ENCODE measurements at places on chromosomes 12 and 14.

GRCh38 chr12:67426067-67426466 lies 156.9 kb downstream of the CAND1 start:
- peak; percentile 93 for DNase-seq

- DNase-seq = no peak
Measured at GRCh38 chr12:114193474-114193873, 212.5 kb downstream of the TBX5 start.

- peak; percentile 99 for DNase-seq
Measured at GRCh38 chr14:75648066-75648838, 12.4 kb downstream of the ERG28 start.

DNA sequence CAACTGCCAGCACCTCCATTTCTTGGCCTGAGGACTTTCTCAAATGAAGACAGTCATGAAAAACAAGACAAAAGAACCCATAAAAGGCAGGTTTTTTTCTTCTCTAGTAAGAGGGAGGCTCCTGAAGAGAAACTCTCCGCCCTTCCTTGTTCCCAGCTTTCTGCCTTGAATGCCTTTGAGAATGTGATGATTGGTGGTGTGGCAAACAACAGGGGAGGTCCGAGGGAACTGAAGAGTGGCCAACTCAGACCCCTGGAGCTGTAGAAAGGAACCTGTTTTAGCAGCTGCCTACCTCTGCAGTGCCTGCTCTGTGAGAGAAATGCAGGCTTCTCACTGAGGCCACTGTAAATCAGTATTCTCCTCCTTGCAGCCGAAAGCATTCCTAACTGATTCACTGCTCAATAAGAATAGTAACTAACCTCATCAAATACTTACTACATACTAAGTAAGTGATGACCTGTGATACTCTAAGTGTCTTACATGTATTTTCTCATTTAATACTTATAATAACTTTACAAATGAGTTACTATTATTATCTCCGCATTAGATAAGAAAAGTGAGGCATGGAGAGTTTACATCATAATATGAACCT lies 16.7 kb upstream of the ERC1 start:
- DNase-seq = no peak

DNA sequence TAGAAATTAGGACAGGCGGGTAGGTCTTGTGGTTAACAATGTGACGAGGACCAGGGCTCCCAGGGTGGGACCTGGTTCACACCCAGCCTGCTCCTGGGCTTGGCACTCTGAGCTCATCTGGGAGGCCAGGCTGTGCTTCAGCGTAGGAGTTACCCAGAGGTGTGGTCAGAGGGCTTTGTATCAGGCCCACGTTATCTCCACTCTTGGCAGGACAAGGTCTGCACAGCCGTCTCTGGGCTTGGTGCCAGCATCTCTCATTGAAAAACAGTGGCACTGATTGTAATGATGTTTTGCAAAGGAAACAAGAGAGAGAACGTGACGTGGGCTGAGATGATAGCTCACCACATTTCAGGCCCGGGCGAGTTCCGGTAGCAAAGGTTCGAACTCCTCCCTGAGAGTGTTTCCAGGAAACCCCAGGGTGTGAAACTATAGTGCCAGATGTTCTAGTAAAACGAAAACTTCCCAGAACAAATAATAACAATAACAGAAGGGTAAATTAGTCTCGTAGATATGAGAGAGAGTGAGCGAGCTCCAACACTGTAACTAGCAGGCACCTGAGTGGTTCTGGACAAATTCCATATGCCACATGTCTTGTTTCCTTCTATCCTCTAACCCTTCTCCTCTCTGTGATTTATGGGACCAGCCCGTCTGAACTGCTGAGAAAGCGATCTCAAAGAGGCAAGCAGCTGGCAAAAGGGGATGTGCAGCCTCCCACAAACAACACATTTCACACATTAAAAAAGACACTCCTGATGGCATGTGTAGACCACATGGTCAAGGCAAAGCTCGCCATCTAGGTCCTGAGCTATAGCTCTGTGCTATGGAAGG lies 227.3 kb downstream of the KTN1 start:
- peak; percentile 20 for DNase-seq

GRCh38 chr12:109458771-109459208 lies 18.3 kb downstream of the KCTD10 start:
- DNase-seq = peak; percentile 65

DNA sequence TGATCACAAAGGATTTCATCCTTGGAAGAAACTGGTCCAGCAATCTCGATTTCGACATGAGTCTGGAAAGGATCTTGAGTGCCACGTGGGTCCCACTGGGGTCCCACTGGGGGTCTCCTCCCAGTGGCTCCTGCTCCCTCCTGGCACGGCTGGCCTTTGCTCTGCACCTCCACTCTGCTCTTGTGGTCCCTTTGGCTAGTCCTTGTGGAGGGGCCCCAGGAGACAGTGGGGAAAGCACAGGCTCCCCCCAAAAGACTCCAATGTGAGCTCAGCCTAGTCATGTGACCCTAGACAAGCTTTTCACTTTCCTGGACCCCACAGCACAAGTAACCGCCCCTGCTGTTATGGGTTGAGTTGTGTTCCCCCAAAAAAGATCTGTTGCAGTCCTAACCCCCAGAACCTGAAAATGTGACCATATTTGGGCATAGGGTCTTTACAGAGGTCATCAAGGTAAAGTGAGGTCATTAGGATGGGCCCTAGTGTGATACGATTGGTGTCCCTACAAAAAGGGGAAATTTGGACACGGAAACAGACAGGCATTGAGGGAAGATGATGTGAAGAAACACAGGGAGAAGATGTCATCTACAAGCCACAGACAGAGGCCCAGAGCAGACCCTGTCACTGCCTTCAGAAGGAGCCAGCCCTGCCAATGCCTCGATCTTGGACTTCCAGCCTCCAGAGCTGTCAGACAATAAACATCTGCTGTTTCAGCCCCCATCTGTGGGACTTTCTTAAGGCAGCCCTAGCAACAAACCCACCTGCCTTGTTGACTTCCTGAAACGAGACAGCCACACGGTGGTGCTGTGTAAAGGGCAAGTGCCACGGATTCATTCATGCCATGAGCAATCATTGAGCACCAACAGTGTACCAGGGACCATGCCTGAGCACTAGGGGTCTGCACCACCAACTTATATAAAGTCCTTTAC lies 23.8 kb upstream of the PPP2R5C start:
- DNase-seq = no peak

Measured in fibroblast of gingiva (primary cell).